ENCODE measurements at places on chromosomes 5 and 9.

DNA sequence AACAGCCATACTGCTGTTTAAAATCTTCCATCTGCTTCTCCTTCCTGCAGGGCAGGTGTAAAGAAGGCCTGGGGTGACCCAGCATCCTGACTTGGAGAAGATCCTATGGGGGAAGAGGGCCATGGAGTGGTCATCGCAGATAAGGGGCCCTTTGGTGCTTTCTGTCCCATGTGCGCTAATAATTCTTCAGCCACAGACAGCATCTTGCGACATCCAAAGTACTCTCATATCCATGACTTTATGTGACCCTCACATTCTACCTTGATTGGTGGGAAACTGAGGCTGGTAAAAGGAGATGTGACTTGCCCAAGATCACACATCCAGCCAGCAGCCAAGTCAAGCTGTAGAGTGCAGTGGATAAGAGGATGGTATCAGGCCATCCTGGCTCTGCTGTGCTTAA lies 44.3 kb upstream of the HAND1 start:
- DNase-seq = no peak

DNA sequence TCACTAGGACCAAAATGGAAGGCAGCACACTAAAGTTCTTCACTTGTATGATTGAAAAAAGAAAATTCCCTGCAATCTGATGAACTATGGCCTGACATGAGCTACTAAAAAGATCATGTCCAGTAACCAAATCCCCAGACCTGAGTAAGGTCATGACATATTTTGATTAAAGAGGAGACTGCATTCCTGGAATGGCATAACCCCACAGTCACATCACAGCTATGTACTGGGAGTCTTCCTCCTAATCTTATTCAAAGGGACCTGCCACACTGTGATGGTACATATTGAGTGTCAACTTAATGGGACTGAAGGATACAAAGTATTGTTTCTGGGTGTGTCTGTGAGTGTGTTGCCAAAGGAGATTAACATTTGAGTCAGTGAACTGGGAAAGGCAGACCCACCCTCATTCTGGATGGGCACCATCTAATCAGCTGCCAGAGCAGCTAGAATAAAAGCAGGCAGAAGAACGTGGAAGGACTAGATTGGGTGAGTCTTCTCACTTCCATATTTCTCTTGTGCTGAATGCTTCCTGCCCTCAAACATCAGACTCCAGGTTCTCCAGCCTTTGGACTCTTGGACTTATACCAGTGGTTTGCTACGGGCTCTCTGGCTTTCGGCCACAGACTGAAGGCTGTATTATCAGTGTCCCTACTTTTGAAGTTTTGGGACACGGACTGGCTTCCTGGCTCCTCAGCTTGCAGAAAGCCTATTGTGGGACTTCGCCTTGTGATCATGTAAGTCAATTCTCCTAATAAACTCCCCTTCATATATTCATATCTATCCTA lies 345.0 kb downstream of the TMEM38B start:
- DNase-seq = no peak

DNA sequence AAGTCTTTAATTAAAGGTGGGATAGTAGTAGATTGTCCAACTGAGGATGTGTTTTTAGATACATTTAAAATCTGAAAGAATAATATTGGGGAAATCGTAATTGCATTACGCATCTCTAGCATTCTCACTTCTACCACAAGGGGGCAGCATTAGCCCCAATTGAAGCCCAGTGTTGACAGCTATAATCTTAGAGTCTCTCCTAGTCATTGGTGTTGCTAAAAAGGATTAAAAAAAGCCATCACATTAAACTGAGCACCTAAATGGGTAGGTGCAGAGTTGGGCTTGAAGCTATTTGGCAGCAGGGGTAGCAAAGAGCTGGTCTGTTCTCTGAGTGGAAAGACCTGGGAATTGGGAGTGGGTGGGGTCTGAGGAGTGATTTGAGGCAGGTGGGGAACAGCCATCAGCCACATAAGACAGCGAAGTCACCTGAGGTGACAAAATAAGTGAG lies 177.2 kb downstream of the OSTF1 start:
- DNase-seq = peak; percentile 9

DNA sequence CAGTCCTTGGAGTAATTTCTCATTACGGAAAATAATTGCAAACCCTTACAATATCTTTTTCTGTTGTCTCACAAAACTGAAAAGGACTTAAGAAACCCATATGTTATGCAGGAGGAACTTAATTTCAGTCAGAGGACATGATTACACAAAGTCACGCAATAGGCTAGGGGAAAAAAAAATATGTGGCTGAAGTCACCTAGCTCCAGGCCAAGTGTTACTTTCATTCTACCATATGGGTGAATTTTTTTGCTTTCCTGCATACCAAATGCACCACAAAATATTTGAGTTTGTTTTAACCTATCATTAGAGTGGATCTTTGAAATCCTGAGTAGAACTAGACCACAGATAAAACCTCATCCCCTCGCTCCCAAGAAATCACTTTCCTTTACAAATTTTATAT lies 523.5 kb downstream of the CAAP1 start:
- no peak for DNase-seq

GRCh38 chr9:97293207-97293721 lies 14.2 kb upstream of the CCDC180 start:
- no peak for DNase-seq

- DNase-seq = no peak
Observed at GRCh38 chr5:172043865-172044264, 37.4 kb upstream of the FBXW11 start.

- no peak for DNase-seq
Observed at GRCh38 chr5:50967563-50968355, 301.3 kb downstream of the PARP8 start.

- no peak for DNase-seq
Observed at GRCh38 chr5:115432691-115433090, 111.9 kb downstream of the FEM1C start.

GRCh38 chr9:14585730-14586473 lies 107.3 kb downstream of the ZDHHC21 start:
- DNase-seq = no peak

DNA sequence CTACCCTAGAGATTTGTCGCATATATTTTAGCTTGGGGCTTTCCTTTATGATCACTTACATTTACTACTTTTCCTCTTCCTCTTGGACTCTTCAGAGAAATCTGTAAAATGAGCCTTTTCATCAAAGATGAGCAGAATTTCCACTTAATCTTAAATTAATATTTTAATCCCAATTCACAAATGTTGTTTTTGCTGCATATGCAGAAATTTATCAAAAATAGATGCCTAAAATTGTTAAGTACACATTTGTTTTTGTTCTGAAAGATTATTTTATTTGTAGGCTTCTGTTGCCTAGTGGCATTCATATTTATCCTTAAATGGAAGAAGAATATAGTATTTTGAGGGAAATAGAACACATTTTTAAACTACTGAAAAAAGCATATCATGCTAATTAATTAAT lies 168.6 kb downstream of the CDH9 start:
- DNase-seq = no peak

DNA sequence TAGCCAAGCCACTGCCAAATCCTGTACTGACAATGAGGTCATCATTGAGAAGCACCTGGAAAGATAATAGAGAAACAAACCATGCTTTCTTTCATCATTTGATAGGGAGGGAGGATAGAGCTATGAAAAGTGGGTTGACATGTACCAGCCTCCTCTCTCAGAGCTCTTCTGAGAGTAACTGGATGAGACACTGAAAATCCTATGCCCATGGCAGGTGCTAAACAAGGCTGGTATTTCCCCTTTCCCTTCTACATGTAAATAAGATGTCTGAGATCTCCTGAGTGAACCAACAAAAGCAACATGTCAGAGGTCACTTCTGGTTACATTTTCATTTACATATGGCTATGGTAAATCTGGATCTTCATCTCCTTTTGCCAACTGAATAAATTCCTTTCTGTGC lies 45.3 kb upstream of the TRAF1 start:
- no peak for DNase-seq

- no peak for DNase-seq
Observed at GRCh38 chr5:14337593-14337992, 194.5 kb downstream of the TRIO start.

DNA sequence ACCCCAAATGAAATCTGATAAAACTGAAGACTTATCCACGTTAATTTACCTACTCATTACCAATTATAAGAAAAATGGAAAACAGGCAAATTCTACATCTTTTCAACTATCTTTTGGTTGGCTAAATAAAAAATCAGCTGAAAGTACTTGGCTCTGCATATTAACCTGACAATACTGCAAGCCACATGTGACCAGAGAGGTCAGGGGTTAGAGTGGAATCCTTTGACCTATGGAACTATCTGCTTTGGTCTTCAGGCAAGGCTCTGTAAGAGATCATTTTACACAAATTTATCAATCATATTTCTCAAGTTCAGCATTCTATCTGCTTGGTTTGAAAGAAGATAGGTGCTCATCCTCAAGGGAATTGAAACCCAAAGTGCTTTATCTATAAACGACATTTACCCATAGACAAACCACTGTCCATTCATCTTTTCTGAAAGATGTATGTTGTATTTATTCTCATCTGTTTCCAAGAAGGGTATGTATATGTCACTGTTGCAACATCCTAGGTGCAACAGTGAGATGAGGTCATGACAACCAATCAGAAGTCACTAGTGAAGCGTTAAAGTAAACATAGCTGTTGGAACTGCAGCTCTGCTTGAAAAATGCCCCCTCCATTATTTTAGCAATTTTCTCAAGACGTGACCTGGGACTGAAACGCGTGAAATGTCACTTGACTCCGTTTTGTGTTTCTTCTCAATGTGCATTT lies 144.9 kb upstream of the POU5F2 start:
- no peak for DNase-seq

GRCh38 chr9:111825468-111826145 lies 30.9 kb upstream of the SHOC1 start:
- DNase-seq = no peak

DNA sequence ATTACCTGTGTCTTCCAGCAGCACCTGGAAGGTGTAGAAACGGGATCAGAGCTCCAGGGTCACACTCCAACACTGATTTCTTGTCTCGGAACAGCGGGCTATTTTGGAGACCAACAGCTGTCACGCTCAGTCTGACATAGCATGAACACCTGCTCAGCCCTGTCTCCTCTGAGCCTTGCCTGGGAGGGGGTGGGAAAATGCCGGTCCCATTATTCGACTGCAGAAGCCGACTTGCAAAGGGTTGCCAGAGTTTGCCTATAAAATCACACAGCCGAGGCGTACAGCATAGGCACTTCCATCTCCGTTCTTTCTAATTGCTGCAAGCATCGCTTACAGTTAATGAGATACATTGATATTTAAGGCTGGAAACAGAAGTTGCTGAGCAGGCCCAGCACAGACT lies 300.8 kb upstream of the MSX2 start:
- DNase-seq = no peak

- DNase-seq = no peak
Observed at GRCh38 chr9:124780060-124780756, 3.3 kb downstream of the OLFML2A start.

DNA sequence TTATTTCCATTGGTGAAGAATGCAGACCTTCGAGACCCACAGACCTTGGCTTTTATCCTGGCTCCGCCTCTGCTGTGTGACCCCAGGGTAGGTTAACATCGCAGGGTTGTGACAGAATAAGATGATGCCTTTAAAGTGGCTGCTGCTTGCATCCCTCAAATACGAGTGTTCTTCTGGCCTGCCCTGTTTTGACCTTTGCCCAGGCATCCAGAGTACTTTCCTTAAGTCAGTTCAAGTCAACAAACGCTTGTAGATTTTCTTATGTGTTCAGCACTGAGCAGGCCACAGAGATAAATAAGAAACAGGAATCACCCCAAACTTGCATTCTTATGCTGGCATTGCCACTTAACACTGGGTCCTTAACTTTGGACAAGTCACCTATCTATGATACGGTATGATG lies 50.2 kb downstream of the GPR21 start:
- no peak for DNase-seq

DNA sequence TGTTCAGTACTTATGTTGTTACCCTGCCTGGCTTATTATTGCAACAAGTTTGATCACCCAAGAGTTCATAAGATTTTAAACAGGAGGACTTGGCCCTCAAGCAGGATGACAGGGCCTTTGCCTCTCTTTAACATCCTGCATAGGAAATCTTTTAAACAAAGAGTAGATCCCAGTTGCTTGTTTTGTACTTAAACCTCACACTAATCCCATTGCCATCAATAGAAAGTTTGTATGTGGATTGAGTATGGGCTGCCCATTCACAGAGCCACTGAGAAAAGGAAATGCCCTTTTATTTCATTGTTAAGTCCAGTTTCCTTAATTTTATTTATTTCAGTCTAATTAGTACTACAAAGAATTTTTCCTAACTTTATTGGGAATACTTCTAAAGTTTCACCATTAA lies 52.2 kb upstream of the FGF10 start:
- no peak for DNase-seq

- DNase-seq = no peak
Observed at GRCh38 chr5:149886060-149886459, 58.5 kb downstream of the PDE6A start.

DNA sequence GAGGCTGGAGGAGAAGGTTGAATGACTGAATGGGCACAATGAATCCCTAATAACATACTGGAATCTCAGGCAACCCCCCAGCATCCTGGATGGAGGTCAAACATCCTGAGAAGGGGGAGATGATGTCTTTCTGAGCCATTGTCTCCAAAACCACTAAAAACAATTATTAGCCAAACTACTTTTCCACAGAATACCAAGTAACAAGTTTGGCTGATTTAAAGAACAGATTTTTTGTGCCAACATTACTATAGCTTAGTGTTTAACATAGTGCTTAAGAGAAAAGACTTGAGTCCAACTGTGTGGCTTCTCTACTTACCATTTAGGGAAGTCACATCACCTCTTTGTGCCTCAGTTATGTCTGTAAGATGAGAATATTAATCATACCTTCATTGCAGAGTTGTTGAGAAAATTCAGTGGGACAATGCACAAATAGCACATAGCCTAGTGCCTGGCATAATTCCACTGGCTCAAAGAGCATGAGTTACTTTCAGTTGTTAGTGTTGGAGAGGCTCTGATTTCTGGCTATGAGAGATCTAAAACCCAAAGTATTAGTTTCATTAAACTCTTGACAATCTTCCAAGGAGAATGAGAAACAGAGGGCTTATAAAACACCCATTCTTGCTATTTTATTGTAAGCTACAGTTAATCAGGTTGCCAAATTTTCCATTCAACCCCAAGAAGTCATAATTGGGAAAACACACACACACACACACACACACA lies 111.3 kb upstream of the NR3C1 start:
- DNase-seq = no peak

DNA sequence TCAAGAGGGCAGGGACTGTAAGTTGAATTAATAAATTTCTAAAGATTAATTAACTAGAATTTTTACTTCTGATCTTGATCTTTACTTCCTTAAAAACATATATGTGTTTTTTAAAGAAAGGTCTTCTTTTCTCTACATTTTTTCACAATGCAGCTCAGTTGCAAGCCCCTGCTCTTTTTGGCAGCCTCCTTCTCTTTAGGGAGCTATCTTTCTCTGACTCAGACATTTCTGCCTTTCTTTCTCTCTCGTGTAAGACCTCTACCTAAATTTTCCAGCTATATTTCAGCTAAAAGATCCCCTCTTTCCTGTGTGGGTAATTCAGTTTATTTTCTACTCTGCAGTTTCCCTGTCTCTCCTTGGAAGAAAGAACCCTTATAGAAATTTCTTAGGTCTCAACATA lies 38.3 kb upstream of the SNCAIP start:
- DNase-seq = no peak
